Thoracic aorta (tissue), 2 donors: ENCODE measurements at places on chromosomes 6 and 20. TPM values are rescaled to one million over a fixed set of nuclear protein-coding genes. Genes with fewer than 3 reads are reported as not detected.

DNA sequence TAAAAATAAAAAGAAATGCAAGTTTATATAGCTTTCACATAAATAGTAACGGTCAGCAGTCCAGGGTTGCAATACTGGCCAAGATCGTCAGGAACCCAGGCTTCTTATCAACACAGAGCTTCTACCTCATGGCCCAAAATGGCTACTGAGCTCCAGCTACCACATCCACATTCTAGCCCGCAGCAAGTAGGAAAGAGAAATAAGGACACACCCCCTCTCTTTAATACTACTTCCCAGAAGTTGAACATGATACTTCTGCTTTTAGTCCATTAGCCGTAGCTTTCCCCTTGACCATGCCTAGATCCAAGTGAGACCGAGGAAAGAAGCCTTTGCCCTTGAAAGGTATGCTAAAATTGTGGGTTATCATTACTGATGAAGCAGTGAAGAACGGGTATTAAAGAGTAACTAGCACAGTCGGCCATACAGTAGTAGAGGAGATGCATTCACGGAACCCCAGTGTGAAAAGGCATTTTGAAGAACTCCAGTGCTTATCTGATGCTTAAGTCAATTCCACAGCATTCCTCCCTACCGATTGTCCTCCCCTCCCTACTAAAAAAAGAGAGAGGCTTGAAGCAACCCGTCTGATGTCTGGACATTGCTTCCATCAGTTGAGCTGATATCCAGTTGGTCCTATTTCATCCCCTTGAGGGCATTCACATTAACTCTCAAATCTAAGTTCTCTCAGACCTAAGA is 226.9 kb upstream of the RREB1 start:
- H3K27me3 ChIP-seq, result no peaks in the 10 kb centered on the region
- no peaks in the 10 kb centered on the region for H3K4me1 ChIP-seq
- DNase-seq, result no peak
- H3K27ac ChIP-seq, result no peak overlapping the region
- no peaks in the 10 kb centered on the region for H3K36me3 ChIP-seq
- H3K4me3 ChIP-seq, result no peak overlapping the region

DNA sequence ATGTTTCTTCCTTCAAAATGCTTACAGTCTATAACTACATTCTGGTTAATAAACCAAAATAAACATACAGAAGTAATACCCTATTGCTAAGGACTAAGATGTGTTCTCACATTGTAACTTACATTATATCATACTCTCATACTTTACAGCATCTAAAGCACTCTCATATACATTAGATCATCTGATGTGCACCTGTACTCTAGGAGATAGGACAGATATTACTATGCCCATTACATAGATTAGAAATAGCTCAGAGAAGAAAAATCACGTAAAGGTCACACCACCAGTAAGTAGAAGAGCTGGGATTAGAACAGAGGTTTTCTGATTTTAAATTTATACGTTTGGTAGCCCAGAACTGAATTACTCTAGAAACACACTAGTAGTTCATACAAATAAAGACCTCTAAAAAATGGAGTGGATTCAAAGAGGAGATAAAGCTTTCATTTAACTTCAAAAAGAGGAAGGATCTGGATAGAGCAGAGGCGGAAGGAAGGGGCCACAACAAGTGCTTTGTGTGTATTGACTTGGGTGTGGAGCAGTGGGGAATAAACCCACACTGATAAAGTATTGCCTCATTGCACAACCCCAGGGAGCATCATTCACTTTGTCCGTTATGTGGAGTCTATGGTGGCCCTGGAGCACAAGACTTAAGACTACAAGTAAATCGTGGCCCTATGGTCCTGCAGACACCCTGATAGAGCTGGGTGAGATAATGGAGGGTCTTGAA is 30.9 kb downstream of the SLC2A12 start:
- H3K36me3 ChIP-seq, result no peaks in the 10 kb centered on the region
- H3K4me1 ChIP-seq, result peaks cover 21% of the 10 kb centered on the region
- DNase-seq, result no peak
- peak overlapping the region; percentile 69 for H3K27ac ChIP-seq

Gene KHDC1L
- total RNA-seq, result not detected

Gene ZKSCAN3
- total RNA-seq, result 3.4 TPM

- peak overlapping the region; percentile 86 for H3K27ac ChIP-seq
- no peaks in the 10 kb centered on the region for H3K27me3 ChIP-seq
- no peaks in the 10 kb centered on the region for H3K36me3 ChIP-seq
- H3K4me3 ChIP-seq, result peak overlapping the region; percentile 55
- no peak for DNase-seq
Observed at GRCh38 chr6:2563635-2564034, 187.1 kb downstream of the MYLK4 start.

Gene ZBTB2
- total RNA-seq, result 8.4 TPM

Gene ANKRD66
- not detected for total RNA-seq

Gene TGM3
- total RNA-seq, result not detected

DNA sequence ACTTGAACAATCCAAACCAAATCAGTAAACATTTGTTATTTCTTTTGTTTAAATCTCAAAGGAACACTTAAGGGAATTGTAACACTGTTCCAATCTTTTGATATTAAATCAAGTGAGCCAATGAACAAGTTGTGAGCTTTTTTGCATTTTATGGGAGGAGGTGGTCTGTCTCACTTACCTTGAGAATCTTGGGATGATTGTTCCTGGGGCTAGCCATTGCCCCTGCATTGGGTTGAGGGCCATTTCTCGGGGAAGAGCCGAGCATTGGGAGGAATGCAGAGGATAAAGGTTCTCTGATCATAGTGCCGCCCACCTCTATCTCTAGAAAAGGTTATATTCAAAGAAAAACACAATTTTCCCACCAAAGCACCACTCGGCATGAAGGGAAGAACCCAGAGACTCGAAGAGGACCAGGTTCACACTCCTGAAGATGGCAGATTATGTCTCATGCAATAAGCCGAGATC is 13.8 kb upstream of the TFB1M start:
- no peak overlapping the region for H3K27ac ChIP-seq
- H3K4me1 ChIP-seq, result no peaks in the 10 kb centered on the region
- H3K36me3 ChIP-seq, result no peaks in the 10 kb centered on the region

Gene YWHAB
- 156 TPM for total RNA-seq

- no peak for DNase-seq
- H3K27ac ChIP-seq, result no peak overlapping the region
- no peak overlapping the region for H3K4me3 ChIP-seq
- no peaks in the 10 kb centered on the region for H3K36me3 ChIP-seq
- no peaks in the 10 kb centered on the region for H3K27me3 ChIP-seq
Observed at GRCh38 chr20:40651151-40651550, 37.9 kb downstream of the MAFB start.

GRCh38 chr6:98833057-98833306 is 1.4 kb upstream of the POU3F2 start:
- H3K36me3 ChIP-seq, result no peaks in the 10 kb centered on the region
- no peak for DNase-seq
- H3K4me1 ChIP-seq, result peaks cover 39% of the 10 kb centered on the region
- H3K27ac ChIP-seq, result no peak overlapping the region
- H3K4me3 ChIP-seq, result peak overlapping the region; percentile 93

DNA sequence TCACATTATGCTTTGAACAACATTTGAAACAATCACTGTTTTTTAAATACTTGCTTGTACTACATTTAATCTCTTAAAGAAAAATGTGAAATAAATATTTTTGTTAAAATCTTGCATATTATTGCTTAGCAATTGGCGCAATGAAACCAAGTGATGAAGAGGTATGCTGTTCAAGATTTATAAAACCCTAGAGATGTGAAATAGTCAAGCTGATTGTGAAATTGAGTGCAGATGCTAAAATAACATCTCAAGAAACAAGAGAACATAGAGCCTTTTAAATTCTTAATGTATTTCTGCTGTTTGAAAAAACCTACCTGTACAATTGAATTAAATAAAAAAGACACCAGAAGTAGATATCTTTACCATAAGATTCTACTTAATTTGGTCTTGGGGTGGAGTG is 179.2 kb upstream of the MCHR2 start:
- H3K36me3 ChIP-seq, result no peaks in the 10 kb centered on the region
- H3K27me3 ChIP-seq, result no peaks in the 10 kb centered on the region
- H3K4me1 ChIP-seq, result peaks cover 18% of the 10 kb centered on the region
- DNase-seq, result no peak
- no peak overlapping the region for H3K4me3 ChIP-seq
- no peak overlapping the region for H3K27ac ChIP-seq

Gene OPN5
- total RNA-seq, result not detected

DNA sequence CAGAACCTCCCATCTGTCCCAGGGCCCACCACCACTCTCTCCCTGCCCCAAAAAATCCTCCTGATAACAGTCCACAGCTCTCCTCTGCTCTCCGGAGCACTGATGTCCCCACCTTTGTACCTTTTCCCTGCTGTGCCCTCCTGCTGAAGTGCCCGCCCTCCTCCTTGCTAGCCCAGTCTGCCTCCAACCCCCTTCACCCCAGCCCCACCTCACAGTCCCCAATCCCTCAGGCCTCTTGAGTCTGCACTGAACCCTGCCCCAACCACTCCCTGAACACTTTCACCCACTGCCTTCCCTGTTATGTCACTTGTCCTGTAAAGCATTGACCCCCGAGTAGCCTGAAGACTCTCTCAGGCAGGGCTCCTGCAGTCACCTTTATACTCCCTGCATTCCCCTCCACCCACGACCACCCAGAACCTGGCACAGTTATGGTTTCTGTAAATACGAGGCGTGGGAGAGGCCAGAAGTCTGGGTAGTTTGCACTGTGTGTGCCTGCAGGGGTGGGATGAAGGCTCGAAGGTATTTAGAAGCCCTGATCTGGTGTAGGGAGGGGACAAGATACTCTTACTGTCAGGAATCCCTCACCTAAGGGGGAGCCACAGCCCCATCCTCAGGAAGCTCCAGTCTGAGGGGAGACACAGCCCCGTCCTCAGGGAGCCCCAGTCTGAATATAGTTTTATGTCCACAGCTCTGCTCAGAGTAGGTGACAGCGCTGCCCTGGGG is 5.4 kb downstream of the GLP1R start:
- no peaks in the 10 kb centered on the region for H3K36me3 ChIP-seq
- no peaks in the 10 kb centered on the region for H3K27me3 ChIP-seq
- no peak for DNase-seq
- no peak overlapping the region for H3K27ac ChIP-seq
- no peaks in the 10 kb centered on the region for H3K4me1 ChIP-seq

Gene MLN
- total RNA-seq, result not detected

DNA sequence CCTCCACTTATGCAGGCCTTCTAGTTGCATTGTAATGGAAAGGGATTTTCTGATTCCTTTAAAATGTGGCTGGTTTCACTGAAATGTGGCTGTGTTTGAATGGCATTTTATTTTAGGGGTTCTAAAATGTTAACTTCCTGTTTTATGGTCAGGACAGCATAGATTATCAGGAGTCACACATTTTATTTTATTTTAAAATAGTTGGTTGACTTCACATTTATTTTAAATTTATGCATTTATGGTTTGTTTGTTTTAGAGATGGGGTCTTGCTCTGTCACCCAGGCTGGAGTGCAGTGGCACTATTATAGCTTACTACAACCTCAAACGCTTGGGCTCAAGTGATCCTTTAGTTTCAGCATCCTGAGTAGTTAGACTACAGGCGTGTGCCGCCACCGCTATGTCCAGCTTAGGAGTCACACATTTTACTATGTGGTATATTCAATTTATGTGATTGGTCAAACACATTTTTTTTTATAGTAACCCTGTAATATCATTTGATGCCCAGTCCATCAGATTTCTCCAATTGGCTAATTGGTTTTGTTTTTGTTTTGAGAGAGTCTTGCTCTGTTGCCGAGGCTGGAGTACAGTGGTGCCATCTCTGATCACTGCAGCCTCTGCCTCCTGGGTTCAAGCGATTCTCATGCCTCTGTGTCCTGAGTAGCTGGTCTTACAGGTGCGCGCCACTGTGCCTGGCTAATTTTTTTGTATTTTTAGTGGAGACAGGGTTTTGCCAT is 2.3 kb downstream of the DTD1 start:
- peaks cover 9% of the 10 kb centered on the region for H3K4me1 ChIP-seq
- no peaks in the 10 kb centered on the region for H3K27me3 ChIP-seq
- no peak for DNase-seq
- no peak overlapping the region for H3K27ac ChIP-seq

- H3K36me3 ChIP-seq, result no peaks in the 10 kb centered on the region
- H3K4me1 ChIP-seq, result no peaks in the 10 kb centered on the region
- H3K4me3 ChIP-seq, result no peak overlapping the region
Observed at GRCh38 chr6:134295953-134296553, 21.9 kb downstream of the SGK1 start.

DNA sequence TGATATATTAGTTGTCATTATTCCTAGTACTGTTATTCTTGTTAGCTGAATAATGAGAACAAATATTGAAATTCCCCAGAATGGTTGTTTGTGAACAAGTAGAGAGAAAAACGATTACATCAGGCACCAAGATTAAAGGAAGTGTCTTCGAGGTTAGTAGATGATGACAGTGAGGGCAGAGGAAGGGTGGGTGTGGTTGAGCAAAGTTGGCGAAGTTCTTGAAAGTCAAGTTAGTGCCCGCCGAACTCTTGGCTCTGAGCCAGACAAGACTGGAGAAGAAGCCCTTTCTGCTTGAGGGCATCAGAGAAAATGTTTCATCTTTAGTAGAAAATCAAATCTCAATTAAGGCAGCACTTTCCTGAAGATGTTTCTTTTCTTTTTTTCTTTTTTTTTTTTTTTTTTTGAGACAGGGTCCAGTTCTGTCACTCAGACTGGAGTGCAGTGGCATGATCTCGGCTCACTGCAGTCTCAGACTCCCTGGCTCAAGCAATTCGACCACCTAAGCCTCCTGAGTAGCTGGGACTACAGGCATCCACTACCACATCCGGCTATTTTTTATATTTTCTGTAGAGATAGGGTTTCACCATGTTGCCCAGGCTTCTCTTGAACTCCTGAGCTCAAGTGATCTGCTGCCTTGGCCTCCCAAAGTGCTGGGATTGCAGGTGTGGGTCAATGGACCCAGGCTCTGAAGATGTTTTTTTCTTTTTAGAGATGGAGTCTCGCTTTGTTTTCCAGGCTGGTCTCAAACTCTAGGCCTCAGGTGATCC is 77.1 kb downstream of the SGK1 start:
- H3K27me3 ChIP-seq, result no peaks in the 10 kb centered on the region
- no peaks in the 10 kb centered on the region for H3K36me3 ChIP-seq
- peaks cover under 1% of the 10 kb centered on the region for H3K4me1 ChIP-seq
- no peak overlapping the region for H3K4me3 ChIP-seq

DNA sequence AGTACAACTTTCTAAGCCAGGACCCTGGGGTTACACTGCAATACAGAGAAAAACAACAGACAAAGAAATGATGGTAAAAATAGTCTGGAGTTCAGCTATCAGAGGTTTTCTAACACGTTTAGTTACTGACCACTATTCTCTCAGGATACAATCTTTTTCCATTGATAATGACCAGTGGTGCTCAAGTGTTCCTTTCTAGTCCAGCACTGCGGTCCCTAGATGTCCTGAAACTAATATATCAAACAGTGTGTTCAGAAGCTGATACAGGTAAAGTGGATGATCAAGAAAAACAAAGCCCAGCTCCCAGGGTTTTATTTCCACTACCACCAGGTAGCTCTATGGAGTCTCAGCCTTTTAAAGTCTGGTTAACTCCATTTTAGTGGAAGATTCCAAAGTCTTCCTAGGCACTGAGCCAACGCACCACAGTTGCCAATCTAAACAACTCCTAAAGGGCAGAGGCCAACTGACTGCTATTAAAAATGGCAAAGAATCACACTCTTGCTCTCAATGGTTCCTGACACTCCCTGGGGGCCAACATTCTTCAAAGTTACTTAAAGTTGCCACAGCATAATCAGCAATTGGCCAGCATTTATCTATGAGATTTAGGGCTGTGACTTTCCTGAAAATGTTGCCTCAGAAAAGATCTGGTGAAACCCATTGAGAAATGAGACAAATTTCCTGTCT is 38.2 kb downstream of the DZANK1 start:
- no peak overlapping the region for H3K4me3 ChIP-seq
- no peaks in the 10 kb centered on the region for H3K36me3 ChIP-seq
- peaks cover 4% of the 10 kb centered on the region for H3K4me1 ChIP-seq

Gene PACRG
- 13.0 TPM for total RNA-seq
